CD4-positive, alpha-beta T cell treated with Interferon gamma for 1 hour (primary cell): ENCODE measurements at places on chromosomes 7 and 10.

GRCh38 chr7:76252021-76252420 is 50.3 kb downstream of the SRRM3 start:
- DNase-seq: no peak

GRCh38 chr10:1148855-1149605 is 92.8 kb downstream of the WDR37 start:
- DNase-seq: no peak

- DNase-seq: no peak
These were observed 104.4 kb upstream of the C1GALT1 start for GRCh38 chr7:7077945-7078344.

DNA sequence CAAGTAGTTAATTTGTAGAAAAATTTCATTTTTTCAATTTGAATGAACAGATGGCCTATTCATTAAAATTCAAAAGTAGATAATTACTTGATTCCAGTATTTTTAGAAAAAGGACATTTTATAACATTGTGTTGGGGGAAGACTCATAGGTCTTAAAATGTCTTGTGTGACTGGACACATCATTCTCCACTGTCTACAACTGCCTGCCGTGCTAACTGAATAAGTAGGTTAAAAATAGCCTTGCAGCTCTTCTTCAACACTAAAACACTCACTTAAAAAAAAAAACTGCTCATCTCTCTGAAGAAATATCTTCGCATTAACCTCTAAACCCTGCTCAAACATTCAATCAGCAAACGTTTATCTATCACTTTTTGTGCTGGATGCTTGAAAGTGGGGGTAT is 253.8 kb downstream of the CSTF2T start:
- no peak for DNase-seq

- DNase-seq: no peak
These were observed 1.9 kb upstream of the ACBD5 start for GRCh38 chr10:27242473-27242950.

GRCh38 chr7:35906191-35906908 is 105.5 kb downstream of the SEPTIN7 start:
- peak; percentile 56 for DNase-seq

GRCh38 chr10:127899766-127900387 is 7.0 kb upstream of the PTPRE start:
- DNase-seq: no peak

DNA sequence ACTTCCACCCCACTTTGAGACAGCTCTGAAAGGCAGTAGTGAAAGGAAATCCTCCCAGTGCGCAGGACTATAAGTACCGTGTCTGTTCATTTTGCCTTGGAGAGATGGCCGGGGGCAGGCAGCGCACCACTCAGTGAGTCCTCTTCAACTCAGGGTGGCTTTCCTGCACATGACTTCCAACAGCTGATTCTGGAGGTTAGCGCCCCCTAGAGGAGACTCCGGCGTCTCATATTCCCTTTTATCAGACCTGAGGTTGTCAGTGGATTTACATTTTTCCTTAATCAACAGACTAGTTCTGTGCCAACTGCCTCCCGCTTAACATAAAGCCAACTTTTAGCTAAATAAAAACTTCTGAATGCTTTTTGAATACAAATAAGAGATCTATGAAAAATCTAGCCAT is 101.0 kb downstream of the HERPUD2 start:
- DNase-seq: no peak

DNA sequence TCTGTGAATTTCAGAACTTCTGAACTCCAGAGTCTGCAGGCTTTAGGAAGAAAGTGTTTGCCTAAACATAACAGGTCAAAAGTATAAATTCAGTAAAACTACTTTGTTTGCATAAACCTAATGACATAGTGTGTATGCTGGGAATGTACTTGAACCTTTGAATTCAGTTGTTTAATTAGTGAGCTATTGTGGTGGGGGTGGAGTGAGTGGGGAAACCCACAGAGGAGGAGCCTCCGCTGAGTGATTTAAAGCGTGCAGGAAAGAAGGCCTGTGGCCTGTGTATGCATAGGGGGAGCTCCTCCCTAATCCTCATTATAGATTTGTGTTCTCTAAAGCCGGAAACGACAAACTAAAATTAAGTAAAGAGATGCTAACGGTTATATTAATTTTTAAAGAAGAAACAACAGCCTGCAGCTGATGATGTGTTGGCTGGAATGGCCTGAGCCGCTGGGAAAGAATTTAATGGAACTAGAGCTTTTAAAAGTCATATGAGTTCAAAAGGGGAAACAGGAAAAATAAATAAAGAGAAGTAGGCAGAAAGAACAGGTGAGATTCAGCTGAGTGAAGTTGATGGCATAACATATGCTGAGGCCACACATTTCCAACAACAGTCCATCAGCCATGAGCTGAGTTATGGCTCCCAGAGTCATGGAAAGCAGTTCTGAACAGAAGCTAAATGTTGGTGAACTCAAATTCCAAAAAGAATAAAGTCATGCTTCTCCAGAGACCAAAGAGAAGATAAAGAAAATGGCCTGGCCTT is 595.0 kb downstream of the GRM8 start:
- no peak for DNase-seq

- no peak for DNase-seq
These were observed 5.5 kb upstream of the IMPDH1 start for GRCh38 chr7:128415217-128415785.

DNA sequence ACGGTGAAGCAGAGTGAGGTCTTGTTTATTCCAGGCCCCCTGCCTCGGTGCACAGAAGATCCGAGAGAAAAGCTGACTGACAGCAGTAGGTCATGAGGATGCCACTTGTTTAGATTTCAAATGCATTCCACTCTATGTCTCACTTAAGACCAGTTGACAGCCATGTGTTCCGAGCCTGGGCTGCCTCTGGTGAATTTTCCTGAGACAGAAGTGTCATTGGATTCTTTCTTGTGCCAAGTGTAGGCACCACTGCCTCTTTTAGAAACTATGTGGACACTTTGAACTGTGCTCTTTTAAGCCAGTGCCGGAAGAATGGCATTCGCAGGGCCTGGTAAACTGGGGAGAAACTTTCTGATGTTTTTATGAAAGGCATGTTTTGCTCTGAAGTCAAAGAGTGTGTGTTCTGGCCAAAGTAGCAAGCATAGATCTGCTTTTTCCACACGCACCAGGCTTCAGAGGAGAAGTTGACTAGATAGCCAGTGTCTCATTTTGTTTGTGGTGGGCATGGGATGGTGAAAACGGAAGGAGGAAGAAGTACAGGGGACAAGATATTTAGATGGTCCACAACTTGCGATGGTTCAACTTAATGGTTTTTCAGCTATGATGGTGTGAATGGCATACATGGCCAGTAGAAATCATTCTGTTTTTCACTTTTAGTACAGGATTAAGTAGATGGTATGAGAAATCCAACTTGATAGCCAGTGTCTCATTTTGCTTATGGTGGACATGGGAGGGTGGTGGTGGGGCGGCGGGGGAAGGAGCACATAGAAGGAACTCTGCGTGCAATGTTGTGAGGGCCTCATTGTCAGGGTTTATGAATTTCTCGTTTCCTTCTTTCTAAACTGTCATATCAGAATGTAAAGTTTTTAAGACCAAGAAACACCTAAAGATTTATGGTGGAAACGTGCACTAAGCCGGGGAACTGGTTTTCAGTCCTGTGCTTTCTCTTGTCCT is 41.5 kb downstream of the CYP17A1 start:
- no peak for DNase-seq

DNA sequence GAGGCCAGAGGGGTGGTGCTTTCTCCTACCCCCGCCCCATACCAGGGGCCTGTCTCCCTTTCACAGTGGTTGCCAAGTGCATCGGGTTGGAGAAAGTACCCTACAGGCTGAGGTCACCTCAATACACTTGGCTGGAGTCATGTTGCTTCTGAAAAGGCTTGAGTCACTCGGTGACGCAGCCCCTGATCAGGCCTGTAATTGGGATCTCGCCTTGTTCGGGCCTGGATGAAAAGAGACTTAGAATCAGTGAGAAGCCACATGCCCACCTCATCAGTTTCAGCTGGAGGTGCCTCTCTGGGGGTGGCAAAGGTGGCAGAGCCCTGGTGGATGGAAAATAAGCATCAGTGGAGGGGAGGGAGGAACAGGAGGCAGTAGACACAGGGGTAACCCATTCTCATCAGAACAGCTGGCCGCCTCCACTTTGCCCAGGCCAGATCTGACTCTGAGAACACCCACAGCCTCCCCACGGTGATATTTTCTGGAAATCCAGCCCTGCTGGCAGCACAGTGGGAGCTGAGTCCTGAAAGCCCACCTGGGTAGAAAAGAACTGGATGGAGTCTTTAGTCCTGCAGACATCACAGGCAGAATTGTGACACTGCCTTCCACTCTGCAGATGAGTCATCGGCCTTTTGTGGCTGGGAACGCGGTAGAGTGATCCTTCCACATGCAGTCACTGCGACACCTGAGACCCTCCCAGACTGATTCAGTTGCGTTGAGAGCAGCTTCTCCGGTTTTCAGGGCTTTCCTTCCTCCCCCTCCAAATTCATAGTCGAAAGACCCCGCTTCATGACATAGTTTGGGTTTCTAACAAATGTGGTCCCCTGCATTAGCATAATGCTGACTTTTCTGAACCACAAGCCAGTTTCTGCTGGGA is 108.0 kb downstream of the GRK5 start:
- DNase-seq: peak; percentile 39

DNA sequence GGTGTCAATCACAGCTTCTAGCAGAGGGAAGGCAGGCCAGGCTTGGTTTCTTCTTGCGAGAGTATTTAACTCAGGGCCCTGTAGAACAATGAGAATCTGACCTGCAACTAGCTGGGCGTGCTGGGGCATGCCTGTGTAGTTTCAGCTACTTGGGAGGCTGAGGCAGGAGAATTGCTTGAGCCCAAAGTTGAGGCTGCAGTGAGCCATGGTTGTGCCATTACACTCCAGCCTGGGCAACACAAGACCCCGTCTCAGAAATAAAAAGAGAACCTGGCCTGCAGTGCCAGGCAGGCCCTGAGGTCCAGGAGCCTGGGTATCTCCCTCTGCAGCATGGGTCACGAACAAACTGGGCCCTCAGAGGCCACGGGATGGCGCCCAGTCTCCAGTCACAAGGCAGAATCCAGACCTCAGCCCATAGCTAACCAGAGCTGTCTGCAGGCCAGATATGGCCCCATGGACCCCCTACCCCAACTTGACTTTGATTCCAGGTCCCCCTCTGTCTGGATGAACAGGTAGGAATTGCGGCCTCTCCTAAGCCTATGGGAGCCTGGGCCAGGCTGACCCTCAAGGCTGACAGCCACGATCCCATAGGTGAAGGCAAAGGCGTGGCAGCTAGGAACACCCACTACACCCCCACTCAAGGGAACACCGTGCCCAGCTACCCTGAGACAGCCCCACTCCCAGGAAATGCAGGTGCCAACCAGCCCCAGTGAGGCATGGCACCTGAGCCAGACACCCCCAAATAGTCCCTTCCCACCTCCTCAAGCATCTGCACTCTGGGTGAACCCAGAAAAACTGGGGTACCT is 102.7 kb upstream of the TNRC18 start:
- no peak for DNase-seq

DNA sequence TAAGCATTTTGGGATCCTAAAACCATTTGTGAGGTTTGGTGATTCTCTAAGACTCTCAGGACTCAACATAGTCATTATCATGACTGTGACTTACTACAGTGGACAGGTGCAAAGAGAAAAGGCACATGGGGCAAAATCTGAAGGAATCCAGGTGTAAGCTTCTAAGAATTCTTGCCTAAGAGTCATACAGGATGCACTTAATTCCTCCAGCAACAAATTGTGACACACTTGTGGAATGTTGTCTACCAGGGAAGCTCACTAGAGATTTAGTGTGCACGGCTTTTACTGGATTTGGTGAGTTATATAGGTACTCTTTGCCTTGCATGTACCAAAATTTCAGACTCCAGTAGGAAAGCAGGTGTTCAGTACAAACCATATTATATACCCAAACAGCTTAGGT is 47.9 kb downstream of the WAC start:
- DNase-seq: no peak

DNA sequence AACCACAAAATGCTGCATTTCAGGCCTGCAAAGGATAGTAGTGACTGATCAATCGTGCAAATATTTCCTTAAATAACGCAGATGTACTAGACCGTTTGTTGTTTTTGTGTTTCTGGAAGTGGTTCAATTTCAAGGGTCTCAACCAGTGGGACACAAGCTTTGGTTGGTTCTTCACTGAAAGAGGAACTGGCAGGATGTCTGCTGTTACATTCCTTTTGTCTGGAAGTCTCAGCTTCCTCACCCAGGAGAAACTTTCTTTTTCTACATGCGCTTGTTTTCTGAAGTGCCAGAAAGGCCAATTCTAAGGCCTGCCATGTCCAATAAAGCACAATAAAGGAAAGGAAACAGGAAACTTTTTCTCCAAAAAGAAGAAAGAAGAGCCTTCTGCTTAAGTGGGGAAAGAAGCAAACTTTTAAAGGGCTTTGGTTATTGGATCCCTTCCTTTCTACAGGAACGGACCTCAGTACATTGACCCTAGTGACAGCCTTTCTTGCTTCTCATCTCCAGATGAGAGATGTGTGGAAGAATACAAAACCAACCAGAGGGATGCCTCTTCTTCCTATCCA is 4.1 kb downstream of the DKK1 start:
- DNase-seq: no peak

DNA sequence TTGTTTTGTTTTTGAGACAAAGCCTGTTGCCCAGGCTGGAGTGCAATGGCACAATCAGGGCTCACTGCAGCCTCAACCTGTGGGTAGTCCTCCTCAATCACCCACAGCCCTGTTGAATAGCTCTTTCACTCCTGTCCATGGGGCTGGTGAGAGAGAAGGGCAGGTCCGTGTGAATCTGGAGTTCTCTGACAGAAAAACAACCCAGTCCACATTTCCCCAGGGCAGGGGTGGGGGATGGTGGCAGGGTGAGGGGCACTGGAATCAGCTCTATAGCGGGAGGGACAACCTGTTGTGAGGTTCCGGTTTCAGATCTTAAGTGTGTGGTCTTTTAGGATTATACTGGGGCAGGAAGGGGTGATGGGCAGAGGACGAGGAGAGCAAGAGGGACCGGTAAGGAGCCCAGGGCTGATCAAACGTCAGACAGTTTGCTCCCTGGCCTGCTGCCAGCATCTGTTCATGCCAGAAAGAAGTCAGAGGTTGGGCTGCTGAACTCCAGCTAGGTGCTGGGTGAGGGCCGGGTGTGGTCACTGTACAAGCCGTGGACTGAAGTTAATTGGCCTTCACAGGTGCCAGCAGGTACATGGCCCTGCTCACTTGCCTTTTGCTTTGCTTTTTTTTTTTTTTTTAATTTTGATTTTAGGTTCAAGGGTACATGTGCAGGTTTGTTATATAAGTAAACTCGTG is 33.2 kb upstream of the MKRN1 start:
- no peak for DNase-seq

DNA sequence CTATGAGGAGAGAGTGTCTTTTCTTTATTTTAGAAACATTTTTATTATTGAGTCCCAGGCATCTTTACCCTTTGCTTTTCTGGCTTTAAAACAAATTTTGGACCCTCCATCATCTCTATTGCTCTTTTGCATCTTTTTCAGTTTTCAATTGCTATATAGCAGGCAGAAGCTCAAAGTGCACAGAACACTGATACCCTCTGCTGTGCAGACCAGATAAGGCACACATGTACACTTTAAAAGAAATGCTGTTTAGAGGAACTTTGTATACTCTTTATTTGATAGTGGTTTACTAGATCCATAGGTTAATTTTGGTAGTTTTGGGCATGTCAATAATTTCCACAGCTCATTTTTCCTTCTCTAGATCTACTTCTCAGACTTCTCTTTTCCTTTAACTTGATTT is 324.2 kb downstream of the SH2D4B start:
- no peak for DNase-seq
